ENCODE measurements at places on chromosomes 16 and 17. TPM values are rescaled to one million over a fixed set of nuclear protein-coding genes. Genes with fewer than 3 reads are reported as not detected.

The MC1R gene
- 9.4 TPM for polyA plus RNA-seq

- no peak for DNase-seq
Observed at GRCh38 chr16:3687021-3687420, 30.3 kb downstream of the TRAP1 start.

The CCL7 gene
- not detected for polyA plus RNA-seq

The C16orf95 gene
- polyA plus RNA-seq: 3.3 TPM

GRCh38 chr17:28509789-28510188 is 3.6 kb downstream of the FOXN1 start:
- DNase-seq: no peak

GRCh38 chr16:28983644-28984043 is 1.2 kb upstream of the LAT start:
- DNase-seq: no peak

DNA sequence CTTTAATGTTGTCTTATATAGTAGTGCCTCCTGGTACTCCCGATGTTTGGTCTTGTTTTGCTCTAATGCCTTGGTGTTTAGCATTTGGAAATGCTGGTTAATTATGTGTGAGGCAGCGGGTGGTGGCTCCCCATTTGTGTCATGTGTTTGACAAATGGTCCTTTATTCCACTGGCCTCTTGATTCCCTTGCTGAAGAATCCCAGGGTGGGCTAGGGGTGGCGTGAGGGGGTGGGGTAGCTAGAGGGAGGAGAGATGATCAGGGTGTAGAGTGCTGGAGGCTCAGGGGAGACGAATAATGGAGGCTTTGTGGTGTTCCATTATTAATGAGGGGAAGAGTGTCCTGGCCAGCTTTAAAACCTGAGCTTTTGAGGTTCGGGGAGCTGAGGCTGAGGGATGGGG is 5.4 kb downstream of the DYNLL2 start:
- no peak for DNase-seq

The PRAC1 gene
- not detected for polyA plus RNA-seq

The KRT12 gene
- 0.16 TPM for polyA plus RNA-seq

DNA sequence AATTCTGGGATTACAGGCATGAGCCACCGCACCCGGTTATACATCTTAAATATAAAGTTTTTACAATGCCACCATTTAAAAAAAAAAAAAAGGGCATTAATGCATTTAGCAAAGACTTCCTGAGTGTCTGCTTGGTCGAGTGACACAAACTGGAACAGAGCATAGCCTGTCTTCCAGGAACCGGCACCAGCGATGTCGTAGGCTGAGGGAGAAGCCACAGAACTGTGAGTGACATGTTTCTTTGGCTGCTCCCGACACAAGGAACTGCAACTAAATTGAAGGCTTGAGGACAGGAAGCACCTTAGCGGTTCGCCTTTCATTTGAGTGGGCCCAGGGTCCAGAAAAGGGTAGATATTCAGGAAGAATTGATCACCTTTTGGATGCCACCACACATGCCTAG is 717.8 kb downstream of the MAF start:
- no peak for DNase-seq

DNA sequence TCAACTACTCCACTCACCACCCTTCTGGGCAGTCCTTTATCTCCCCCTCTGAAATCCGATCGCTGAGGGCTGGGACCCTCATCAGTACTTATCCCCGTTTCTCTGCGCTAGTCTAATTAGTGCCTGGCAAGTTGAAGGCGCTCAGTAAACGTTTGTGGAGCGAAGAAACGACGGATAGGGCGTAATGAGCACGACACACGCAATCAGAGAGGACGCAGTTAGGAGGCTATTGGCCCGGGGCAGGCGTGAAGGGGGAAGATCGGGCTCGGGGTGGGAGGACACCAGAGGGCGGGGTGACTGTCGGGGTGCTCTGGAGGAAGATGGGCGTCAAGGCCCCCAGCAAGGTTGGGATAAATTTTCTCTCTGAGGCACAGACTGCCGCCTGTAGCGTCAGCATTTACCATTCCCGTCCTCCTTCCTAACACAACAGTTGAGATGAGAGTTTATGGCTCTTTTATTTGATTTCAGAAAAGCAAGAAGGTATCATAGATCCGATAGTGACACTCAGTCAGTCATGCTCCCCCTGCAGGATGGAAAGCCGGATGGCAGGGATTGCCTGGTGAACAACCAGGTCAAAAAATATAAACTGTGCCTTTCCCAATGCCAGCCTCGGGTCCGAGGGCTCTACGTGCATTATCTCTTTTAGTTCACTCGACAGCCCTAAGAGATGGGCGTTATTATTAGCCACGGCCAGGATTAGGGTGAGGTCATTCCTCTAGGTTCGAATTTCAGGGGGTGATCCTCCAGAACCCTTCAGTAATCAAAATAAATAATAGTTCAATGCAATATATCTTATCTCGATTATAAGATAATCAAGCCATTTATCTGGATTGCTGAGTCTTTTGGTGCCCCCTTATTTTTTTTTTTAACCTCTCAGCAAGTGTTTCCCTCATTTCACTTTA is 9.5 kb upstream of the ARL4D start:
- DNase-seq: peak; percentile 85

DNA sequence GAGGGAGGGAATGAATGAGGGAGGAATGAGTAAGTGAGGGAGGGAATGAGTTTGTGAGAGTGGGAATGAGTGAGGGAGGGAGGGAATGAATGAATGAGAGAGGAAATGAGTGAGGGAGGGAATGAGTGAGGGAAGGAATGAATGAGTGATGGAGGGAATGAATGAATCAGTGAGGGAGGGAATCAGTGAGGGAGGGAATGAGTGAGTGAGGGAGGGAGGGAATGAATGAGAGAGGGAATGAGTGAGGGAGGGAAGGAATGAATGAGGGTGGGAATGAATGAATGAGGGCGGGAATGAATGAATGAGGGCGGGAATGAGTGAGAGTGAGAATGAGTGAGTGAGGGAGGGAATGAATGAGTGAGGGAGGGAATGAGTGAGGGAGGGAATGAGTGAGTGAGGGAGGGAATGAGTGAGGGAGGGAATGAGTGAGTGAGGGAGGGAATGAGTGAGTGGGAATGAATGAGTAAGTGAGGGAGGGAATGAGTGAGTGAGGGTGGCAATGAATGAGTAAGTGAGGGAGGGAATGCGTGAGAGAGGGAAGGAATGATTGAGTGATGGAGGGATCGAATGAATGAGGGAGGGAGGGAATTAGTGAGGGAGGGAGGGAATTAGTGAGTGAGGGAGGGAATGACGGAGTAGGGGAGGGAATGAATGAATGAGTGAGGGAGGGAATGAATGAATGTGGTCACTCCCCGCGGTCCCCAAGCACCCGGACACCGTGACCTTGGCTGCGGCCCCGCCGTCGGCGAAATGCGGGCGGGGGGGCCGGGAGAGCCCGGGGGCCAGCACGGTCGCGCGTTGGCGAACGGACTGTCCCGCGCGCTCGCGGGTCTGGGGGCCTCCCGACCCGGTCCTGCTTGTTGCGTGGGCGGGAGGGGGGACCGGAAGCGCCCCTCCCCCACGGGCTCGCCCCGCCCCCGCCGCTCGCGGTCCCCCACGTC is 1.1 kb upstream of the UBE2I start:
- no peak for DNase-seq

DNA sequence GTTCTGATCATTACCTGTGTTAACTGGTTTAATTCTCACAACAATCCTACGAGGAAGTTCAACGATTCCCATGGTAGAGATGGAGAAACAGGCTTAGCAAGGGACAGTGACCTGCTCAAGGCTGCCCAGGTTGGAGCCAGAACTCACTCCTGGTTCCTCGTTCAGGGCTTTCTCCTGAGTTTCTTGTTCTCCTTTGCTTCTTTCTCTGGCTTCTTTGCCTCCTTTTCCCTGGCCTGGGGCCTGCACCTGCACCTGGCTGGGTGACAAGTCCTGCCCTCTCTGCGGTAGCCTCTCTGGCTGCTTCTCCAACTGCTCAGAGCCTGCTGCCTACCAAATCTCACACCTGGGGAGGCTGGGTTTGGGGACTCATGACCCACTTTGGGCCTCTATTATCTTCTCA is 2.8 kb downstream of the CCL22 start:
- no peak for DNase-seq

The ITGB3 gene
- polyA plus RNA-seq: 5.6 TPM

GRCh38 chr16:83995754-83996153 is 27.7 kb downstream of the NECAB2 start:
- peak; percentile 25 for DNase-seq

The TRPV3 gene
- 15.0 TPM for polyA plus RNA-seq

- no peak for DNase-seq
Observed at GRCh38 chr17:76820039-76820438, 48.2 kb upstream of the MGAT5B start.

DNA sequence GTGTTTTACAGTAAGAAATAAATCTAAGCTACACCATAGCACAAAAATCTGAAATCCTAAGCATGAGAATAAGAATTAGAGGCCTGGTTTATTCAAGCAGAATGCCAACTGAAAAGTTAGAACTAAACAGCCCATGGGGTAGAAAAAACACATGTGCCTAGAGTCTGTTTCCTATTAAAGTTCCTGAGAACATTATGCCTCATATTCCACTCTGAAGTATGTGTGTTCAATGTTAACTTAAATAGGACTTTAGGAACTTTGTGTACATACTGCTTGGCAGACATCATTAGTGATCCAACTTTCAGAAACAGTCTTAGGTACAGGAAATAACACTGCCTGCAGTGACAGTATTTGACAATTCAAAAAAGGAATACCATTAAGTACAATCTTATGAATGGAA is 18.2 kb downstream of the HEATR6 start:
- DNase-seq: no peak

DNA sequence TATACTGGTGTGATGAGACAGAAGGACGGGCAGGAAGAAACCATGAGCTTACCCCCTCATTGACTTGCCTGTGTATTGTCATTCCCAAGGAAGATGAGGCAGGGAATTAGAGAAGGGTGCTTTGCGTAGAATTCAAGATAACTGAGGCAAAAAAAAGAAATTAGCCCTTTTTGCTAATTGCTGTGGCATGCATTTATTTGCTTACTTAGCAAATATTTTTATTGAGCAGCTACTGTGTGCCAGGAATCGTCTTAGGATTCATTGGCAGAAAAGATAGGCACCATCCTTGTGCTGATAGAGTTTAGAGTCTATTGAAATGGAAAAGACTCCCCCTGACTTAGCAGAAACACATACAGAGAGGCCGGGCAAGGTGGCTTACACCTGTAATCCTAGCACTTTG is 541.9 kb downstream of the TMEM114 start:
- no peak for DNase-seq

DNA sequence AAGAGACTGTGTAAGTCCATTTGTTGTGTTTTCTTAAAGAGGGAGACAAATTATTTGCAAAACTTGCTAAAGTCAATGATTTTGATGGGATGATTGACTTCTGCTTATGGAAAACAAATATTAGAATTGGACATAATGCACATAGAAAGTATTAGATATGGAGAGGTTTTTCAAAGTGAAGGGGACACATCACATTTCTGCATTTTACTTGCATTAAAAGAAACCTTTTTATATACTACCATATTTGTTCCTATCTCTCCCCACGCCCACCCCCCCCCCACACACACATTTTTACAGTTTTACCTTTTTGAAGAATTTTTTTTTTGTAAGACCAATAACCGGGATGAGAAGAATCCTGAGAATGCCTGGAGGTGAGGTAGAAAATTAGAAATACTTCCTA is 8.6 kb upstream of the OR4D2 start:
- DNase-seq: no peak

DNA sequence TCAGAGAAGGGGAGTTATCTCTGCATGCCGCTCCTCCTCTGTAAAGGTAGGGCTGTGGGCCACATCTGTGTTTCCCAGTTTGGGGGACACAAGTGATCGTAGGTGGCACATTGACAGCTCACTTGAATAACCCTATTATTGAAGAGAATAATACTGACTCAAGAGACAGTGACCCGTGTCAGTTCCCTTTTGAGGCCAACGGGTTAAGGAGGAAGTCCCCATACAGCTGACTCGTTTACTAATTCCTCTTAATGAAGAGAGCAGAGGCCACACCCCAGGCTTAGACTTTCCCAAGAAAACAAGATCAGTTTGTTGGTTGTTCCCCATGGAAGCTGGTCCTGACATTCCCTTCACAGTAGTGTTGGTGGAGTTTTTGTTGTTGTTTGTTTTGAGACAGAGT is 33.0 kb downstream of the IL4R start:
- DNase-seq: no peak

DNA sequence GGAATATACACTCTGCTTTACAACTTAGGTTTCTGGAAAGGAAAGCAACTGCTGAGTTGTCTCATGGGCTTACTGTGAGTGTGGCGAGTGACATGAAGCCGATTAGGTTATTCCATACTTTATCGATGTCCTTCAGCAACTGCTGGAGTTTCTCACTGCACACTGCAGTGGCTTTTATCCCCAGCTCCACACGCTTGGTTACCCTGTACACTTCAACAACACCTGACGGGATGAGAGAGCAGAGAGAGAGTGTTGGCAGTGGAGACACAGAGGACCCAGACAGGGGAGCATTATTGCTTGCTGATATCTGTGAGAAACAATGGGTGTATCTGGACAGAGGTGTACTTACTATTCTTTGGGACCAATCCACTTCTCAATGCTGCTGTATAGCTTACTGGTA is 46.2 kb downstream of the DUSP14 start:
- DNase-seq: no peak

DNA sequence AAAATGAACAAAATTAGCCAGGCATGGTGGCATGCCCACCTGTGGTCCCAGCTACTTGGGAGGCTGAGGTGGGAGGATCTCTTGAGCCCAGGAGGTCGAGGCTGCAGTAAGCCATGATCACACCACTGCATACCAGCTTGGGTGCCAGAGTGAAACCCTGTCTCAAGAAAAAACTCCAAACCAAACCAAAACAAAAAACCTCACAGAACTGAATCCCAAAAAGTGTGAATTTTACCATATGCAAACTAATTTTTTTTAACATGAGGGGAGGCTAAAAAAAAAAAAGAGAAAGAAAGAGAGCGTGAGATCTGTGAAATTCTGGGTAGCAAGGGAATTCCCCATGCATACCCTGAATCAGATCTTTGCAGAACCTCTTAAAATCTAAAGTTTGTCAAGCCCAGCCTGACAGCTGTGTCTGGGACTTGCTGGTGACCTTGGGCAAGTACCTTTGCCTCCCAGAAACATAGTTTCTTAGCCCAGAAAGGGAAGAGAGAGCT is 17.1 kb upstream of the CDH1 start:
- DNase-seq: no peak

The STAT5A gene
- polyA plus RNA-seq: 14.2 TPM

The CCL13 gene
- 1.0 TPM for polyA plus RNA-seq

DNA sequence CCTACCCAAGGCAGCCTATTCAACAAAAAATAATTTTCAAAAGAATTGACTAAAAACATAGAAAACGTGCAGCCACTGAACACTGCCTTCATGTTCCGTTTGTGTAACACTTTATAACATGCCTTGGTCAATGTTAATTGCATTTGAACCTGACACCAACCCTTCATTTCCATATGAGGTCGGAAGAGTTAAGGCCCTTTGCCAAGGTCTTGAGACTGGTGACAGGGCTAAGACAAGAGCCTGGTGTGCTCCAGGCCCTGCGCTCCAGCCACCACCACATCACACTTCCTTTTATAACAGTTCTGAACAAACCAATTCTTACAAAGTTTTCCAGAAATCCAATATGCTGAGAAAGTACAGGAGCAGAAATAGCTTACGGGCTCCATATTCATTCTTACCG is 4.2 kb downstream of the BBS2 start:
- no peak for DNase-seq

The HS3ST2 gene
- 0.10 TPM for polyA plus RNA-seq

- DNase-seq: no peak
Observed at GRCh38 chr16:53281280-53281679, 153.0 kb upstream of the RBL2 start.

The KRT222 gene
- 2.0 TPM for polyA plus RNA-seq

The DYNC1LI2 gene
- polyA plus RNA-seq: 107 TPM
